Mesenteric fat pad (tissue), 1 donor: ENCODE measurements at places on chromosomes 5 and 9. TPM values are rescaled to one million over a fixed set of nuclear protein-coding genes. Genes with fewer than 3 reads are reported as not detected.

CKMT2 gene
- total RNA-seq = 18.9 TPM

NPR3 gene
- 43.3 TPM for total RNA-seq

SLC46A2 gene
- 0.35 TPM for total RNA-seq

OGN gene
- 9.4 TPM for total RNA-seq

FBXW5 gene
- 95.2 TPM for total RNA-seq

ACTL7A gene
- total RNA-seq = not detected

TSTD2 gene
- 19.8 TPM for total RNA-seq

FLT4 gene
- total RNA-seq = 26.8 TPM

SLC6A7 gene
- not detected for total RNA-seq

SPARC gene
- 1,881 TPM for total RNA-seq

SMIM33 gene
- total RNA-seq = not detected

CHSY3 gene
- 4.8 TPM for total RNA-seq
